ENCODE measurements at places on chromosomes 12 and 14.

GRCh38 chr12:62998454-62998853 is 63.5 kb upstream of the PPM1H start:
- no peak for DNase-seq

DNA sequence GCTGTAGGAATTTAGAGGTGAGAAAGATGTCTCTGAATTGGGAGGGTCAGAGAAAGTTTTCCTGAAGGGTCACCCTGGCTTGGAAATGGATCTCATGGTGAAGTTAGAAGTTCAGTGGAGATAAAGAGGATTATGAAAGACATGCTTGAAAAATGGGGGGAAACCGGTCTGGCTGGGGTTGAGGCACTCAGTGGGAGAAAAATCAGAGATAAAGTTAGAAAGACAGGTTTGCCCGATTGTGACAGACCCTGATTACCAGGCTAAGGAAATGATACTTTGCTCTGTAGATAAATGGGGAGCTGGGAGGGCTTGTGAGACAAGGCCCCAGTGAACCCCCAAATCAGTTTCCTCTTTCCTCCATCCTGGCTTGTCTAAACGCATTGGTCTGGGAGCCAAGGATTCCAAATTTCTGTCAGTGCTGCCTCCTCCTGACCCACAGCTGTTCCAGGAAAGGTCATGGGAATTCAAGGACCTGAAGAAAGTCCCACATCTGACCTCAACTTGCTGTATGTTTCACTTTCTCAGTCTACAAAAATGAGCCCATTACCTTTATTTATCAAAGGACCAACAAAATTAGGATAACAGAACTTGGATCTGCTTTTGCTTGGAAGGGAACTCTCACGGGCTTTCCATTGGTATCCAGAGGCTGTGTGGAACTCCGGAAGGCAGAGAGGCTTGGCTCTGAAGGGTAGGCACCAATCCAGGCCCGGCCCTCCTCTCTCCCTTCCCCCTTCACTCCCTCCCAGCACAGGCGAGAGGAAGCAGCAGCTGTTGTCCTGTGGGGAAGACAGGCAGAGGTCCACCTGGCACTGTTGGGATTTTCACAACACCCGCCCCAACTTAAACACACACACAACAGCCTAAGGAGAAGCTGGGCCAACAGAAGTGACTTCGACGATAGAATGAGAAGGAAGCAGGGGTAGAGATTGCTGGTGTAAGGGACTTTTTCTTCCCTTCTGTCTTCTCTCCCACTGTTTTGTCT is 3.4 kb upstream of the RNASE7 start:
- peak; percentile 2 for DNase-seq

GRCh38 chr14:72651081-72651480 is 242.8 kb downstream of the DPF3 start:
- no peak for DNase-seq

GRCh38 chr12:55931317-55931779 is 386 bp downstream of the DGKA start:
- DNase-seq, result no peak

- no peak for DNase-seq
Measured at GRCh38 chr12:97616946-97617345, 154.3 kb downstream of the RMST start.

DNA sequence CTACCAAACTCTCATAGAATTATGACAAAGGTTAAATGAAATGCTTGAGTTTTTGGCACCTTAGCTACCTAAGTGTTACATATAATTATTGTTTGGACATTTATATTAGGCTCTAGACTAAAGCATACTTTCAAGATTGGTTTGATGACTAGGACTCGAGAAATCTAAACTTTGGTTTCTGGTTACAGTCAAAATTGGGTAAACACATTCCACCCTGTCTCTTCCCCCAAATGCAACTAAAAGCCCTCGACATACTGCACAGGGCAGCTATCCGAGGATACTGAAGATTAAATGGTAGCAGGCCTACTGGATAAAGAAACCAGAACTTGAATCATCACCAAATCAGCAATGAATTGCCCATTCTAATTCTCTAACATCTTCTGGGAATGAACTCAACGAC is 369.1 kb downstream of the PRKD1 start:
- peak; percentile 84 for DNase-seq

DNA sequence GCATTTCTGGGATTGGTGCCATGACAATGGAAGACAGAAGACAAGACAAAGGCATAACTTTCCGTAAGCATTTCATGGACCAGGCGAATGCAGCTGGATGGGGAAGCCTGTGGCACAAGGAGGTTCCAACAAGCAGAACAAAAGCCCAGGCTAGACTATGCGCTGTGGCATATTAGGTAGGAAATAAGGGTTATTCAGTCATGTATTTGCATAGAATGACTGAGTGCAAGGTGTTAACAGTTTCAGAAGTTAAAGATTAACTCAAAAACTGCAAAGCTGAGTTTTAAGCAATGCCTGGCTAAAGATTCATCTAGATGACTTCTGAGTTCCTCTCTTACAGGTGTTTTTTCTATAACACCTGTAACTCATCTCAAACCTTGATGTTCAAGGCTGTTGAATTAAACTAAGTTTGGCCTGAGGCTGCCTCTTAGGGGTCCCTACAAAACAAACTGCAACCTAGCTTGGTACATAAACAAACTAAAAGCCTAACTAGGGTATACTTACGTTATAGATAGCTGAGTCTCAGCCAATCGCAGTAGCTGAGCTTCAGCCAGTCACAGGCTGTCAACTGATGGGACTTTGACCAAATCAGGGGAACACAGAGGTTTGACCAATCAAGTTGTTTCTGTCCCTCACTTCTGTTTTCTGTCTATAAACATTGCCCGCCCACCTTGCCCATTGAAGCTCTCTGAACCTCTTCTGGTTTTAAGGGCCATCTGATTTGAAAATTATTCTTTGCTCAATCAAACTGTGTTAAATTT is 52.2 kb upstream of the PLBD1 start:
- no peak for DNase-seq

GRCh38 chr14:96576937-96577336 is 74.8 kb downstream of the PAPOLA start:
- DNase-seq, result no peak

DNA sequence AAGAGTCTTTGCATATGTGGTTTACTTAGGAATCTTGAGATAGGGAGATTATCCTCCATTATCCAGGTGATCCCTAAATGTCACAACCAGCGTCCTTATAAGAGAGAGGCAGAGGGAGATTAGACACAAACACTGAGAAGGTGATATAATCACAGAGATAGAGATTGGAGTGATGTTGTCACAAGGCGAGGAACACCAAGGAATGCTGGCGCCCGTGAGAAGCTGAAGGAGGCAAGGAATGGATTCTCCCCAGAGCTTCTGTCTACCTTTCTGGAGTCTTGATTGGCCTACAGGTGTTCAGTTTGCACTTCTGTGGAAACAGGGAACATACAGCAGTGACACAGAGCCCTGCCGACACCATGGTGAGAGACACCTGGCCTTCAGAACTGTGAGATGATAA is 101.6 kb downstream of the ANO4 start:
- DNase-seq, result no peak

GRCh38 chr14:60350366-60350720 is 101.3 kb downstream of the PPM1A start:
- no peak for DNase-seq

DNA sequence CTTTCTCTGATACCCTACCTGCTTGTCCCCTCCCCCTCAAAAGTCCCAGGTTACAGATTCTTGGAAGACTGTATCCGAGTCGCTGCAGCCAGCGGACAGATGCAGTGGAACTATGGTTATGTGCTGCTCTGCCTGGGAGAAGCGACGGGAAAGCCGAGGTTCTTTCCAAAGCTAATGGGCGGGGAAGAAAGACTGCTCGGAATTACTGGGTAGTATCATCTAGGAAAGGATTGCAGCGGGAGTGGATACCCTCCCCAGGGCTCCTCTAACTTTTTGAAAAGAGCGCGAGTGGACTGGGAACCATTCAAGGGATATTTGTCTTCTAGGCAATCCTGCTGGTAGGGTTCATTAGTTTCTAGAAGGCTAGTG is 1.4 kb downstream of the PTHLH start:
- no peak for DNase-seq

GRCh38 chr12:110590806-110591326 is 7.7 kb upstream of the PPTC7 start:
- peak; percentile 33 for DNase-seq

- DNase-seq, result no peak
Measured at GRCh38 chr14:90658541-90658967, 157.7 kb downstream of the TTC7B start.

DNA sequence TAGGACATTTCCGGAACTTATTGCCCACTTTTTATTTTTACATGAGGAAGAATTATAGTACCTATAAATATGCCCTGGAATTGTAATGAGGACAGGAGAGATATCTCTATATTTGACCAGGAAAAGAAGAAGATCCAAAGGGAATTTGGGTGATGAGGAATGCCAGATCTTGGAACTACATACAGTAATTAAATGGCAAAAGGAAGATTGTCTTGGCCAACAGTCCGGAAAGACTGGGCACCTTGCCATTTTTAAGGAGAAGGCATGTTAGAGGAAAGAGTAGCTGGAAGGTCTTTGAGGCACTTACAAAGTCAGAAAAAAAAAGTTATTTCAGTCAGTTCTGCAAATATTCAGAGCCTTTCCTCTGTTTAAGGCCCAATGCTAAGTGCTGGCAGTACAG is 616.4 kb downstream of the MED13L start:
- DNase-seq, result no peak

- DNase-seq, result peak; percentile 70
Measured at GRCh38 chr12:95304673-95305198, 87.1 kb downstream of the VEZT start.

DNA sequence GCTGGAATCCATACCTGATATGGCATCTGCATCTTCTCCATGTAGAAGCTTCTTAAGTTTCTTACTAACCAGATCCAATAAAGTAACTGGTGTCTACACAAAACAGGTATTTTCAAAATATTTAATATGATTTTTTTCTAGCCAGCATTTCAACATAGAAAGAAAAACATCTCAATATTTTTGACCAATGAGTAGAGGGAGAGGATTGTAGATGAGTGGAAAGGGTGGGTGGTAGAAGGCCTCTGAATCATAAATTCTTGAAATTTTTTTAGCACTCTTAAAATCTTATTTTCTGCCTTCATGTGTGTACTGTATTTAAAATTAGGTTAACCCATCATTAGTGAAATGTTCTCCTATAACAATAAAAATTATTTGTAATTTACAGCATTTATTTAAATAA is 18.0 kb downstream of the DEPDC4 start:
- peak; percentile 45 for DNase-seq

GRCh38 chr14:39492267-39492666 is 60.0 kb upstream of the FBXO33 start:
- DNase-seq, result peak; percentile 68

DNA sequence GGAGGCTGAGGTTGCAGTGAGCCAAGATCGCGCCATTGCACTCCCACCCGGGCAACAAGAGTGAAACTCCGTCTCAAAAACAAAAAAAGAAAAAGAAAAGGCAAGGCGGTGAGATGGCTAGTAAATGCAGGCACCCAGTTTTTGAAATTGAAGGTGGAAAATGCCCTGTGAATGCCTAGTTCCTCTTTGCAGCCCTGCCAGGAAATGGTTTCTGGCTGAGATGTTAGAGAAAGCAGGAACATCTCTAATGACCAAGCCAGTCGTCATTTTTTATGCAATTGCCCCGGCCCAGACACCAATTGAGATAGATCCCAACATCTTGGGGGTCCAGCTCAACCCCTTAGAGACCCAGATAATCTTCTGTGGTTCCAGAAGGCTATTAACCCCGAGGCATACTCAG is 17.0 kb downstream of the SLC8A3 start:
- no peak for DNase-seq

DNA sequence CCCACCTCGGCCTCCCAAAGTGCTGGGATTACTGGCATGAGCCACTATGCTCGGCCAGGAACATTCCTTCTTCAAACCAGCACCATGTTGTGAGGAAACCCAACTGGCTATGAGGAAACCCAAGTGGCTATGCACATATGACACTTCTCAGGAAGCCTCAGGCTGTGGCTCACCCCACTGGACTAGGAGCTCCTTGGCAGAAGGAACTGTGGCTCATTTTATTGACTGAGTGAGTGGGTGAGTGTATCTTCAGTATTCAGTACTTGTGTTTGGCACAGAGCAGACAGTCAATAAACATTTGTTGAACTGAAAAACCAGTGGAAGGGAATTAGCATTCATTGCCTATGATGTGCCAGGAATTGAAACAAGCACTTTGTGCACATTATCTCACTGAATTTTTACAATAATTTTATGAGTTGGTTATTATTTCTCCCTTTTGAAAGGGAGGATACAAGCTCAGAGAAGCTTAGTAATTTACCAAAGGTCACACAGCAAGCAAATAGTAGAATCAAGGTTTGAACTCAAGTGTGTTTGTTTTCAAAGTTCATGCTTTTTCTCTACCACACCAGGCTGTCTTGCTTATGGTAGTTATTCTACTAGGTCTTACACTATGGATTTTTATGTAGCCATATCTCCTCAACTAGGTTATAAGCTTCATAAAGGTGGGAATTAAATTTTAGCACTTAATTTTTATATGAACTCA is 121.6 kb downstream of the VEZT start:
- DNase-seq, result no peak

DNA sequence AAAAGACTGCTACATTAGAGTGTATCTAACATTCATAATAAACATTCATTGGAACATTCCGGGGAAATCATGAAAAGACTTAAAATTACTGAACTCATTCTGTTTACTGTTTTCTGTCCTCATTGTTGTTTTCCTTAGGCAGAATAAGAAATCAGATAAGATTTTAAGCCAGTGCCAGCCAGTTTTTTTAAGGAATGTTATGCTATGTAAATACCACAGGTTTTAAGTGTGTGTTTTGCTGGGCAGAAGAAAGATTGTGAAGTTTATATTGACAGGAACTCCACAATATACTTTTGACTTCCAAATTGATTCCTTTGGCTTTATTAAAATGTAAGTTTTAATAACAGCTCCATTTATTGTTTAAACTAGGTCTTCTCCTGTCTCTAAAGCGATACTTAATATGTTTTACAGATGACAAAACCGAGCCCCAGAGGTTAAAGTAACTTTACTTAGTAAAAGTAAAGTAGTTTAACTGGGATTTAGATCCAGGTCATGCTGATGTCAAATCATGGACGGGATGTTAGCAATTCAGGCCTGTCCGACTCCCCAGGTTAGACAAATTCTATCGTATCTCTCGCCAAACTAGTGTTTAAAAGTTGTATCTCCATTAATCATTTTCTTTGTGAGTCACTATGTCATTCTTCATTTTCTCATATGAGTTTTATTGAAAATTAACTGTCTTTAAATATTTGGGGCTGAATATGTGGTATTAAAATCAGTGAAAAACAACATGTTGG is 1.7 kb downstream of the LARP4 start:
- DNase-seq, result no peak
